PC-9 (cell line): ENCODE measurements at places on chromosomes 3 and 15. TPM values are rescaled to one million over a fixed set of nuclear protein-coding genes. Genes with fewer than 3 reads are reported as not detected.

DNA sequence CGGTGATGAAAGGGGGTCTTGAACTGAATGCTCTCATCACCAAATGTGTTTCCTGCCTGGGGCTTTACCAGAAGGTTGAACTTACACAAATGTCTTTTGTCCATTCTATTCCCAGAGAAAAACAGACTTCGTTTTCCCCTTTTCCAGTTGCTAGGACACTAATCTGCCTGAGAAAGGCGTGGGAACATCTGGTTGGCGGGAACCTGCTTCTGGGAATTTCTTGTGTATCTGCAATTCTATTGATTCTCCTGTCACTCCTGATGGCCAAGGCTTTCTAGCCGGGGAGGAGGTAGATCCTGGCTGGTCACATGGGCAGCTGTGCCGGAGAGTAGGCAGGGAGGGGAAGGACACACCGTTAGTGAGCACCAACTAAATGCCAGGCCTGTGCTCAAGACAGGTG lies 31.1 kb upstream of the CCDC174 start:
- no peaks in the 10 kb centered on the region for H3K36me3 ChIP-seq
- H3K4me3 ChIP-seq: no peak overlapping the region
- DNase-seq: no peak
- no peak overlapping the region for H3K27ac ChIP-seq
- peaks cover 10% of the 10 kb centered on the region; the same call in 1 of the 2 replicates for H3K27me3 ChIP-seq

GRCh38 chr15:25862071-25862471 lies 1.1 kb downstream of the ATP10A start:
- H3K4me3 ChIP-seq: no peak overlapping the region
- no peak for DNase-seq
- H3K27me3 ChIP-seq: 0 out of 2 replicates have a peak, but pooled peaks cover 6% of the 10 kb centered on the region
- H3K27ac ChIP-seq: no peak overlapping the region
- H3K4me1 ChIP-seq: no peaks in the 10 kb centered on the region
- H3K36me3 ChIP-seq: no peaks in the 10 kb centered on the region

- H3K4me1 ChIP-seq: no peaks in the 10 kb centered on the region
- no peaks in the 10 kb centered on the region for H3K36me3 ChIP-seq
- H3K4me3 ChIP-seq: no peak overlapping the region
Observed at GRCh38 chr3:48478626-48479555, 25.1 kb downstream of the SHISA5 start.

- H3K27ac ChIP-seq: no peak overlapping the region
- no peaks in the 10 kb centered on the region for H3K4me1 ChIP-seq
- DNase-seq: no peak
- H3K36me3 ChIP-seq: no peaks in the 10 kb centered on the region
- H3K4me3 ChIP-seq: no peak overlapping the region
- H3K27me3 ChIP-seq: no peaks in the 10 kb centered on the region
Observed at GRCh38 chr3:97488741-97489140, 275.8 kb upstream of the ARL6 start.

CLDN16 gene
- total RNA-seq: 0.20 and 0.46 TPM in 2 replicates

DNA sequence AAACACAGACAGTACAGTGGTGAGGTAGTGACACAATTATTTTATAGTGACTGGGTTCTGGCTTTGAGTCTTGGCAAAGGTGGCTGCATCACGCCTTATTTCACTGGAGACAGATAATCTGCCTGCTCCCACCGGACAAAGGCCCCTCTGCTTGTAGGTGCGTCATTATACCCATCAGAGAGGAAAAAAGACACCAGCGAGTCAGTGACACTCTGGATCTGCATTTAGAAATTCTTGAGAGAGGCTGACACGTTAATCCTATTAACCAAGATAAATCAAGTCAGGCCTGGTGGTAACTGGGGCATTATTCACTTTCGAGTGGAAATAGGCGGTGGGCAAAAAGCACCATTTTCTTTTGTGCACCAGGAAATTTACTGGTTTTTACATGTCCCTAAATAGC lies 76.2 kb downstream of the NR2F2 start:
- H3K4me1 ChIP-seq: no peaks in the 10 kb centered on the region
- H3K36me3 ChIP-seq: no peaks in the 10 kb centered on the region
- no peak overlapping the region for H3K27ac ChIP-seq
- no peak for DNase-seq
- no peak overlapping the region for H3K4me3 ChIP-seq
- peaks cover 3% of the 10 kb centered on the region; the same call in 1 of the 2 replicates for H3K27me3 ChIP-seq

WDR93 gene
- total RNA-seq: 1.1 and 1.8 TPM in 2 replicates

- no peak overlapping the region for H3K27ac ChIP-seq
- DNase-seq: no peak
- H3K27me3 ChIP-seq: no peaks in the 10 kb centered on the region
Observed at GRCh38 chr3:149628957-149629670, 28.7 kb downstream of the WWTR1 start.

DNA sequence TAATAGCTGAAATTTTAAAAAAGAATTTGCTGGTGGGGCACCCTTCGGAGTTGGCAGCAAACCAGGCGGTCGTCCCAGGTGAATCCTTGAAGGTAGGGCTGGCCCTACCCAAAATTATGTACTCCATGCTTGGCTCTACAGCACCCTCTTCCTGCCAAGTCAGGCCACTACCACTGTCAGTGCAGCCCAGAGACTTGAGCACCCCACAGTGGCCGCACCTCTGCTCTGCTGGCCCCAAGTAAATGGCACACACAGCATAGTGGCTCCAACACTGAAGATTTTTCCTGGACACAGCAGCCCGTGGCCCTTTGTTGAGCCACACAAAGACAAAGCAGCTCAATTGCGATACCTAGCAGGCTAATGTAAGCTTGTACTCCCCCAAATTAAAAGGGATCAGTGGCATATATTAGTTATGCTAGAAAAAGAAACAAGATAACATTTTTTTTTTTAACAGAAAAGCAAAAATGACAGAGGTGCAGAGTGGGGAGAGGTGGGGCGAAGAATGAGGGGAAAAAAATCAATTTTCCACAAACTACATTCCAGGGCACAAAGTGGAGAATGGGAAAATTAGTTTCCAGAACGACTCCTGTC lies 250.5 kb downstream of the UACA start:
- peak; percentile 45 for DNase-seq
- H3K27me3 ChIP-seq: no peaks in the 10 kb centered on the region
- H3K4me1 ChIP-seq: peaks cover 24% of the 10 kb centered on the region
- no peak overlapping the region for H3K4me3 ChIP-seq

GRCh38 chr15:98676586-98677270 lies 28.4 kb downstream of the IGF1R start:
- peaks cover 14% of the 10 kb centered on the region for H3K4me1 ChIP-seq
- H3K4me3 ChIP-seq: no peak overlapping the region
- no peaks in the 10 kb centered on the region for H3K36me3 ChIP-seq
- H3K27ac ChIP-seq: 0 out of 2 replicates have a peak overlapping the region, but pooled peaks have one; percentile 38
- no peaks in the 10 kb centered on the region for H3K27me3 ChIP-seq

DNA sequence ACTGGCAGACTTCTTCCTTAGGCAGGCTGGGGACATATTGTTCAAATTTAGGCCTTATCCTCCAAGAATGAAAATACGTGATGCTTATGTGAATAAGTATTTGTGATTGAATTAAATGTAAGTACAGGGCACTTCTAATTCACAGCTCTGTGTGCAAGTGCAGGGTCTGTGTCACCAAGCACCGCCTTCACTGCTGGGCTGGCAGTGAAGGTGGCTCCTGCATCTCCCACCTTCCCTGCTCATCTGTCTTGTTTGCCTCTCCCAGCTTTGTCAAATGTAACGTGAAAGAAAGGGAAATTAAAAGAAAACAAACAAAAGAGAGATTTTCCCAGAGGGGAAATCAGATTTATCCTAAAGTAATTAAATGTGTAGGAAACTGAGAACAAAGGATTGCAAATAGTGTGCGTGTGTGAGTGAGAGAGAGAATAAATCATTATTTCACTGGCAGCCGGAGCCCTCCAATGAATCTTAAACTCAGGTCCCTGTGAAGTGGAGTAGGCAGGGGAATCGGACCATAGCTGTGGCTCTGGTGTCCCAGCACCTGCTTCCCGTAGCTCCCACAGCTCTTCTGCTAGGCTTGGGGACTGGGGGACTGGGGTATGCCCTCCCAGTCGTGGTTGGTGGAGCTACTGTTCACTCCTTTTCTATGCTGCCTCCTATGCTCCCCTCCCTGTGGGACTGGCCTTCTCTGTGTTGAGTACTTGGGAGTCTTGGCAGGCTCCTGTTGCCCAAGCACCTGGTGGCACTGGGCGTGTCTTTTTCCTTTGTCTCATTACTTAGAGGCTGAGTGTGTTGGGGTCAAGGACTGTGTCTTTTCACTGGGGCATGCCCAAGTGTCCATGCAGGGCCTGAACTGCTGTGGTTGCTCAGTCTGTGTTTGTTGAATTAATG lies 222.2 kb downstream of the EPHB1 start:
- H3K27me3 ChIP-seq: peaks cover 36% of the 10 kb centered on the region
- no peaks in the 10 kb centered on the region for H3K36me3 ChIP-seq
- H3K4me1 ChIP-seq: no peaks in the 10 kb centered on the region
- DNase-seq: no peak

DNA sequence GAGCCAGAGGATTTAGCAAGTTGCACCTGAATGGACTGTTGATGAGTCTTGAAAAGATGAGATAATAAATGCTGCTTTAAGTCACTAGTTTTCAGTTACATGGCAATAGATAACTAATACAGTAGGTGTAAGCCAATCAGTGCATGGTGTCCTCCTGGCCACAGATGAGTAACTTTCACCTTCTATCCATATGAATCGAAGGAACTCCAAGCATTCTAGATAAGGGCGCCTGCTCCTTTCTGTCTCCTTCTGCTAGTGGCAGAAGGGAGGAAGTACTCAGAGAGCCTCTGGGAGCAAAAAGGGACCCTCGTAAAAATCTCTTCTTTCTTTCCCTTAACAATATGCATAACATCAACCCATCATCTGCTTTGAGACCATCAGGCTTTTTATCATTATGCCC lies 37.3 kb downstream of the TM6SF1 start:
- no peaks in the 10 kb centered on the region for H3K36me3 ChIP-seq
- H3K4me1 ChIP-seq: no peaks in the 10 kb centered on the region
- no peaks in the 10 kb centered on the region for H3K27me3 ChIP-seq
- no peak overlapping the region for H3K27ac ChIP-seq

DNA sequence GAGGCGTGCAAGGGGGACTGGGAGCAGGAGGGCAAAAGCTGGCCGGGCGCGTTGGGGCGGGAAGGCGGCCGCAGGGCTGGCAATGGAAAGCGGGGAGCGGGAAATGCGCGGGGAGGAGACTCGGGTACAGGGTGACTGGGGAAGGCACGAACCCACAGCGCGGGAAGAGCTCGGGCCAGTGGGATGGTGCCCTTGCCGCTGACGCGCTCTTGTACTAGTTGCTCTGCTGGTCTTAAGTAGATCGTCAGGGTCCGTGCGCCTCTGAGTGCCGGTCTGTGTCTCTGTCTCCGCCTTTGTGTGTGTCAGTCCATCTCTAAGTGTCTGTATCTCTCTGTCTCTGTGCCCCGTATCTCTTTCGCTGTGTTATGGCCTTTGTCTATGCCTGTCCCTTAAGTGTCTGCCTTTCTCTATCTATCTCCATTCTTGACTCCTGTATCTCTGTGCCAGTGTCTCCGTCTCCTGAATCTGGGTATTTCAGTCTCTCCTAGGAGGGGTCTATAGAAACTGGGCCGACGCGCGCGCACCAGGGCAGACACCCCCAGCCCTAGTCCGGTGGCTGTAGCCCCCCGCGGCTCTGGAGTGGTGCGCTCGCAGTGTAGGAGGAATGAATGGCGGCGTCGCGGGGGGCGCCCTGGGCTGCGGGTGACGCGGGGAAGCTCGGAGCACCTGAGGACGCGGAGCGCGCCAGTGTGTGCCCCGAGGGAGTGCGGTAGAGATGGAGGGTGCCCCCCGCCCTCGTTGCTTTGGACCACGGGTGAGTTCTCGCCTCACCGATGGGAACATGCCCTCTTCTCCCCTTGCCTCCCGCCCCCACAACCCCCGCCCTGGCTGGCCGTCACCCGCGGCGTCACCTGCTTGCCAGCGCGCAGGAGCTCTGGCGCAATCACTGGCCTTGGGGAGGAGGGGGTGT lies 756 bp upstream of the CAMK2N2 start:
- DNase-seq: no peak
- H3K36me3 ChIP-seq: no peaks in the 10 kb centered on the region
- H3K4me1 ChIP-seq: peaks cover 15% of the 10 kb centered on the region; the same call in 1 of the 2 replicates
- H3K27me3 ChIP-seq: no peaks in the 10 kb centered on the region

DNA sequence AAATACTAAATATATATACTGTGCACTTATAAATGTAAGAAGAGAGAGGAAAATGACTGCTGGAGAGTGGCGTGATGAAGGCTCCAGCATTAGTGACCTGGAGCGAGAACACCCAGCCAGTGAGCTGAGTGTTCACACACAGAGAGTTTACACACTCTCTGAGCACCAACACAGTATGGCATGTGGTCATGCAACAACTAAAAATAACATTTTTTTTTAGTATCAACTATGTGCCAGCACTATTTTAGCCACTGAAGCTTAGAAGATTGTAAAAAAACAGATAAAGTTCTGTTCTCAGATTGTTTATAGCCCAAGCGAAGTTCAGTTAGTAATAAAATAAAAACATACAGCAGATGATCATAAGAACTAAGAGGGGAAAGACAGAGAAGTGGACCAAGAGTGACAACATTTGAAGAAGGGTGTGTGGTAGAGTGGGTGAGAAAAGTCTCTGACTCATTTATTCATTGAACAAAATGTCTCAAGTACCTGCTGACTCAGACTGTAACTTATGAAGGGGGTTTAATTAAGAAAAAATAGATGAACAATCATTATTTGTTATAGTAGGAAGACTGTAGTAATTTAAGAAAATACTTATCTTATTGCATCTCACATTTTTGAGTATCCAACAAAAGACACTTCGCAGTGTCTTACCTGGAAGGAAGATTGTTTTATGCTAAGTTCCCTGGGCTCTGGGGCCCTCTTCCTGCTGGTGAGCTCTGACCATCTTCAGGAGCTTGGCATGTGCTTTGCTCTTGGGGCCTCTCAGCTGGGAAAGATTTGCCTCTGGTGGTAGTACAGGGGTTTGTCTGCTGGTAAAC lies 43.8 kb downstream of the GAP43 start:
- no peak for DNase-seq
- no peak overlapping the region for H3K4me3 ChIP-seq
- H3K36me3 ChIP-seq: no peaks in the 10 kb centered on the region
- H3K27ac ChIP-seq: no peak overlapping the region

- no peak overlapping the region for H3K27ac ChIP-seq
- no peak for DNase-seq
- H3K27me3 ChIP-seq: no peaks in the 10 kb centered on the region
- H3K4me3 ChIP-seq: no peak overlapping the region
- H3K4me1 ChIP-seq: no peaks in the 10 kb centered on the region
Observed at GRCh38 chr3:44011680-44012079, 230.0 kb upstream of the TOPAZ1 start.

GRCh38 chr15:38430106-38430760 lies 23.7 kb upstream of the FAM98B start:
- no peaks in the 10 kb centered on the region for H3K36me3 ChIP-seq
- no peaks in the 10 kb centered on the region for H3K4me1 ChIP-seq
- H3K4me3 ChIP-seq: no peak overlapping the region
- DNase-seq: no peak
- H3K27me3 ChIP-seq: no peaks in the 10 kb centered on the region

DNA sequence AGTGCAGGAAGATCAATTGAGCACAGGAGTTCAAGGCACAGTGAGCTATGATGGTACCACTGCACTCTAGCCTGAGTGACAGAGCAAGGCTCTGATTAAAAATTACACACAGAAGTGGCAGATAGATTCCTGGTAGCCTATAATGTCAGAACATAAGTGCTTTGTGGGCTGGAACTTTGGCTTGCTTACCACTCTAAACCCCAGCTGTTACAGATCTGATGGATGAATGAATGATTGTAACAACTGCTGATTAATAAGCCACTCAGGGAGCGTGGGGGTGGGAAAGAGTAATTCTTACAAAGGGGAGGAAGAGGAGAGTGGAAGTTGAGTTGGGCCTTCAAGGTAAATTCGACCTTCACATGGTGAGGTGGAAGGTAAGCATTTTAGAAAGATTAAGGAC lies 40.9 kb upstream of the PTPN23 start:
- H3K36me3 ChIP-seq: no peaks in the 10 kb centered on the region
- no peaks in the 10 kb centered on the region for H3K27me3 ChIP-seq
- no peak overlapping the region for H3K4me3 ChIP-seq
- no peaks in the 10 kb centered on the region for H3K4me1 ChIP-seq
- no peak overlapping the region for H3K27ac ChIP-seq
- DNase-seq: no peak

- no peaks in the 10 kb centered on the region for H3K4me1 ChIP-seq
Observed at GRCh38 chr3:175041369-175041768, 182.2 kb downstream of the NAALADL2 start.

NEK10 gene
- total RNA-seq: 1.7 and 4.3 TPM in 2 replicates
